ENCODE measurements at places on chromosomes 1 and 21.
A peak's percentile ranks its signal among the peaks of the same experiment; 100 is the strongest.

DNA sequence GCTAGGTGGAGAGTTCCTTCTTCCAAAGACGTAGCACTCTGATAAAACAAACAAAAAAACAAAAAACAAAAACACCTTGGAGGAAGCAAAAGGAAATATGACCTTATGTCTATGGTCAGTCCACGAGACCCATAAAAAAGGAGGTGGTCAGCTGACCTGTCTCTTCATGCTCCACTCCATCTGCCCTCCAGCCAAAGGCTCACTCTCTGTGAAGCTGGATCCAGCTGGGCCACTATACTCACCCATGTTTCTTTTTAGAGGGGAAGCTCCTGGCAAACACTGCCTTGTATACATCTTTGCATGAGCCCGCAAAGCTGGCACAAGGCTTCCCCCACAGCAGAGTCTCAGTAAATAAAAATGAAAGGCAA lies 126.1 kb upstream of the CACHD1 start:
- DNase-seq, result peak; percentile 31

DNA sequence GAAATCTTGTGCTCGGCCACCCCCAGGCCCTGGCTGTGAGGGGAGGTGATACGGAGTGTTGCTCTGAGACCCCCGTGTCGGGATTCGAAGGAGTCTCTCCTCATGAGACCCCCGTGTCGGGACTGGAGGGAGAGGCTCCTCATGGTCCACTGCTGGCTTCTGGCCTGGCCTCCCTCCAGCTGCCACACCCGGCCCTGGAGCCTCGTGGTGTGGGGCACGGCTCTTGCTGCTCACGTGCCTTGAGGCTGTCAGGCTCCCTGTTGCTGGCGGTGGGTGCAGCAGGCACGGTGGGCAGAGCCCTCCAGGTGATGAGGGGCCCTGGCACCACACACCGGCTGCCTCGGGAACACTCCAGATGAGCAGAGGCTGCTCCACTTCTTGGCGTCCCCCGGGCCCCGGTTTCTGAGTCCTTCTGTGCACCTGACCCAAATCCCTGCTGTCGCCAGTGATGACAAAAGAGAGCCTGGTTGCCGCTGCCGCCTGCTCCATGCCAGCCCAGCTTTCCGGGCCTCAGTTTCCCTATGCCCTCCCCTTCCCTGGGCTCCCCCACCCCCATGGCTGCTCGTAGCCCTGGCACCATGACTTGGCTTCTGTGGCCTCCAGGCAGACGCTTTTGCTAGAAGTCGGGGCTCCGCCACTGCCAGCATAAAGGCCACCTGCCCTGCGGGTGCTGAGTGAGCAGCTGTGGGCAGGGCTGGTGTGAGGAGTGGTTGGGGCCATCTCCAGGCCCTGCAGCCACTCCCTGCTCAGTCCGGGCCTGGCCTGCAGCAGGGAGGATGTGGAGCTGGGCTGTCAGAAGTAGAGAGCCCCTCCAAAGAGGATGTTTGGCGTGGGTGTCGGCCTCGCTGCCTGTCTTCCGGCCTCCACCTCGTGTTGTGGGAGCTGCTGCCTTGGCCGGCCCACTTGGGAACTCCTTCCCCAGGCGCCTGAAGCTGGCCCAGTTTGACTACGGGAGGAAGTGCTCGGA lies 11.8 kb downstream of the TMEM240 start:
- no peak for DNase-seq

GRCh38 chr1:180593382-180593781 lies 34.6 kb downstream of the OVAAL start:
- no peak for DNase-seq

DNA sequence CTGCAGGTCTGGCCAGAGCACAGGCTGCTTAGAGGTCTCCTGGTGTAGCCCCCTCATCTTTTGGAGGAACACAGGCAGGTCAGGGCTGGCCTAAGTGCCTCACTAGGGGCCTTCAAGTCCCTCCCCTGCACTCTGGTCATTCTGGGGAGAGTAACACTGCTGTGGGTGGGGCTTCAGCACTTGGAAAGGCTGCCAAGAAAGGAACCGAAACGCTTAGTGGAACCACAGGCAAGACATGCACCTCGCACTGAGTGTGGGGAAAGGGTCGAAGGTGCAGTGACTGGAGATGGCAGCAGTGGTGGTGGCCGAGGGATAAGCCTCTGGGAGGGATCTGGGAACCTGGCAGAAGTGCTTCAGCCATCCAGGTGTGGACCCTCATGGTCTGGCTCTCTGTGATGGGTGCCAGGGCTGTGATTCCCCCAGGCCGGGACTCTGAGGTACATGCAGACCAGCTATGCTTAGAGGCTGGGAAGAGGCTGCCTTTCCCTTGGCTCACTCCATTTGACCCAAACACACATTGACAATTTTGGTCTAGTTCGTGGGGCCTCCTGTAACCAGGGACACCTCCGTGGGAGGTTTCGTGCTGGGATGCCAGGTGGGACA lies 182.9 kb upstream of the CSF3R start:
- DNase-seq, result no peak

DNA sequence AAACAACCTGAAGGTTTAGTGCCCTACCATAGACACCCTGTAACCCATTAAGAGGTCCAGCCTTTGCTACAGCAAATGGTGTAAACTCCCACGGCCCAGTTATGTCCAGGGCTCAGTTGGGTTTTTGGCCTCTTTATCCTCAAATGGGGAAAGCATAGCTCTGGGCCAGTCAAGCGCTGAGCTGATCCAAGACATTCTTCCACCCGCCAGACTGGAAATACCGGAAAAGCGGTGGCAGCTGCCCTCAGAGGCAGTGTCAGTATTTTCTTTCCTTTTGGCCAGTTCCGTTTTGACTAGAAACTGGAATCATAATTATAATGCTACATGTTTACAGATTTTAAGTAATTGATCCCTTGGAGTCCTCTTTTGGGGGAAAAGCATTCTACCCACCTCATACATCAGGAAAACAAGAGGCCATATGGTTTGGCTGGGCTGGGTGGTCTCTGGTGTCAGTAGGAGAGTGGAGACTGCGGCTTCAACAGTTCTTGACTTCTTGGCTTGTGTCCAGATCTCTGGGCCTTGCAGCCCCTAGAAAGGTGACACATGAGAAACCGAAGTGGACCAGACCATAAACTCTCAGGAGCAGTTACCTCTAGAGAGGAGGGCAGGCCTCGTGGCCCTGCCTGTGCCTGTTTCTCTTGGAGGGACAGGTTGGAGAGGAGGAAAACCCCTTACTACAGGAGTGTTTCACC lies 30.2 kb upstream of the CLDN14 start:
- no peak for DNase-seq

GRCh38 chr1:187985897-187986654 lies 1157.3 kb downstream of the PLA2G4A start:
- DNase-seq, result no peak

DNA sequence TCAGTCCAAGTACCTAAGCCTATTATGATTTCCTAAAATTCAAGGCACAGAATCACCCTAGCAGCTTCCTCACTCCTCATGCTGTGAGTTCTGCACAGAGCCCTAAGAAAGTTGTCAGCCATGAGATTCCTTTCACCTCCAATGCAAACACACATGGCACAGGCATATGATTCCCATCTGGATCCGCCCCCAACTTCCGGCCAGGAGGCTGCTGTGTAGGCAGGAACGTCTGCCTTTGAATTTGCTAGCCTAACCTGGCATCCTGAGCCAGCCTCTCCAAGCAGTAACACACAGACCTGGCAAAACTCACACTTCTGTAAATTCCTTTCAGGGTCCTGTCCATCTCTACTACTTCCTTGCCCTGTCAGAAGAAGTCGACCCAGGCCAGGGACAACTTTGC lies 521.1 kb upstream of the BEND5 start:
- no peak for DNase-seq

DNA sequence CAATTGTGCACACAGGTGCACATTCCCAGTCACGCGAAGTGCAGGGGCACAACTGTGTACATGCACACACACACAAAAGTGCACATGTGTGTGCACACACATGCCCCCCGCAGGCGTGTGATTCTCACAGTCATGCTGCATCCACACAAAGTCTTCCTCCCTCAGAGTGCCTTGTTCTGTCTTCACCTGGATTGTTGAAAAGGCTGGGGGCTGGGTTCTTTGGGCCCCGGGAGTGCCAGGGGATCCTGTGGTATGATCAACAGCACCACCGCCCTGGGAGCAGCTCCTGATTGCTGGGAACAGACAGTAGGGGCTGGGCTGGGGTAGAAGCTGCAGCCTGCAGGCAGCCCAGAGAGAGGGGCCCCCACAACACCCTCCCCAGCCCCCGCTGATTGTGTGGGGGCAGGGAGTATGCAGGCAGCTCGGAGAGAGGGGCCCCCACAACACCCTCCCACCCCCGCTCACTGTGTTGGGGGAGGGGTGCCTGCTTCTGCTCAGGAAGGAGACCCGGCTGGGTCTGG lies 3.4 kb downstream of the COL18A1 start:
- DNase-seq, result no peak

DNA sequence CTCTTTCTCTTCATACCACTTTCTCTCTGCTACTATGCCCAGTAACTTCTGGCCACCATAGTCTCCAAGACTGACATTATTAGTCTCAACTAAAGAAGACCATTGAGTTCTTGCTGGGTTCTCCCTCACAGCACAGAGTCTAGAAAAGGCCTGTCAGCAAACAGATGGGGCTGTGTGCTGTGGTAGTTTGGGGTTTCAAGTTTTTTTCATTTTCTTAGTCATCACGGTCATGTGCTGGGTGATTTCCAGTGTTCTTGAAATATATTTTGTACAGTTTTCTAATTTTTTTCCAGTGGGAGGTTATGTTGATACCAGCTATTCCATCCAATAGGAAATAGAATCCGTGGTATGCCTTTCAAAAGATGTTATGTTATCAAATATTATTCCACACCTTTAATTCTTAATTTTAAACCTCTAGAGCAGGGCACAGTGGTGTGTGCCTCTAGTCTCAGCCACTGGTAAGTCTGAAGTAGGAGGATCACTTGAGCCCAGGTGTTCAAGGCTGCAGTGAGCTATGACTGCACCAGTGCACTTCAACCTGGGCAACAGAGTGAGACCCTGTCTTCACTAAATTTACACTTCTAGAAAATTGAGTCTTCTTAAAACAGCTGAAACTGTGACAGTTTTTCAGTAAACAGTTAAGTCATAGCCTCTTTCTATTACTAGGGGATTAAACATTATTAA lies 8.3 kb downstream of the CFHR2 start:
- DNase-seq, result peak; percentile 3

DNA sequence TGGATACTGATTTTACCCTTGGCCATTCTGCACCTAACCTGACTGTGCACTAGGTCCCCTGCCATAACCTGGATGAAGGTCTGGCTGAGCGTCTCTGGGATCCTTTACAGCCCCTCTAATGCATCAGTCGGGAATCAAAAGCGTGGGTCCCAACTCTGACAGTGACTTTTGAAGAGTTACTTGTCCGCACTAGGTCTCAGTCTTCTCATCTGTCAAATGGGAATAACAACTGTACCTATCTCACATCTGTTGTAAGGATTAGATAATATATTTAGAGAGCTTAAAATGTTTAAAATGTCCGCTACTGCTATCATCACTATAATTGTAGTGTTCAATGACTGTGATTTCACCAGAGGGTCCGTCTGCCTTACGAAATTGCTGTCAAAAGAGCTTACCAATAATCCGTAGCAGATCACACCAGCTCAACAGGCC lies 746 bp downstream of the TADA1 start:
- DNase-seq, result no peak

DNA sequence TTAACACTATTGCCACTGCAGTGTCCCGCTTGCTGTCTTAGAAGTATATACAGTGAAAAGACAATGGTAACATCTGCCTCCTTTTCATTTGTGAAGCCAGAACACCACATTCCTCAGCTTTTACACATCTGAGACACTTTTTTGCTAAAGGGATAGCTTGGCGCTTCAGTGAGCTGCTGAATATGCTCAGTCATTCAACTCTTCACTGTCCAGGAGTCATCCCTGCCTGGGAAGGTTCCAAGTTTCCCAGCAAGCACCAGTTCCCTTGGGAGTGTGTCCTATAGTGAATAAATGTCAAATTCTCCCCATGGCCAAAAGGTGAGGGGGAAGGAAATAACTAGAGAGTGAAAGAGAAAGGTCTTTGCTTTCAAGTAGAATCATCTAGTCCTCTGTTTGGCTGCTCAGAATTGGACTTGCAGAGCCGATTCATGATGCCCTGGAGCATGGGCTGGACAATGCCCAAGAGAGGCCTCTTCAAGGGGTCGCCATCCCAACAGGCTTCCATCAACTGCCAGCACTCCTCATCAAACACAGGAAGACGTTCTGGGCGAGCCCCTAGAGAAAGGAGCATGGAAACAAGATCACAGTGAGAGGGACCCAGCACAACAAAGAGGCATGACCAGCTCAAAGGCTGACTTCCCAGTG lies 25.5 kb upstream of the RBBP5 start:
- DNase-seq, result peak; percentile 97

DNA sequence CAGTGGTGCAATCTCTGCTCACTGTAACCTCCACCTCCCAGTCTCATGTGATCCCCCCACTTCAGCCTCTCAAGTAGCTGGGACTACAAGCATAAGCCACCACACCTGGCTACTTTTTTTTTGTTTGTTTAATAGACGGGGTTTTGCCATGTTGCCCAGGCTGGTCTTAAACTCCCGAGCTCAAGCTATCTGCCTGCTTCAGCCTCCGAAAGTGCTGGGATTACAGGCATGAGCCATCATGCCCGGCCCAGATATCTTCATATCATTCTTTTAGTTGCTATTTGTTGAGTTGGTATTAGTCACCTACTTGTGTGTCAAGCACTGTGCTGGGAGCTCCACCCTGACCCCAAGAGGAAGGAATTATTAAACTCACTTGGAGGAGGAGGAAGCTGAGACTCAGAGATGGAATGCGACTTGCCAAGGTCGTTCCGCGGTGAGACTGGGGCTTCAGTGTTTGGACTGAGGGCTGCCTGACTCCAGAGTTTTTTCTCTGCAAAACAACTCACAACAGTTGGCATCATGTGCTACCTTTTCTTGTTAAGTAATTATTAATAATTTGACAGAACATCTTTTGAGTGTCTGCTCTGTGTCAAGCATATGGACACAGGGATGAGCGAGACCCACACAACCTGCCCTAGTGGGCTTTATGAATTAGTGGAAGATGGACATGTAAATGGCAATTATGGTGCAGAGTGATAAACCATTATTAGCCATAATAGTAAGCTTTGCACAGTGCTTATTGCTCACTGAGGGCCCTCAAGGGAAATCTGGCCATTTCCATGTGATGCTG lies 132.0 kb downstream of the FOXD2 start:
- DNase-seq, result peak; percentile 93

DNA sequence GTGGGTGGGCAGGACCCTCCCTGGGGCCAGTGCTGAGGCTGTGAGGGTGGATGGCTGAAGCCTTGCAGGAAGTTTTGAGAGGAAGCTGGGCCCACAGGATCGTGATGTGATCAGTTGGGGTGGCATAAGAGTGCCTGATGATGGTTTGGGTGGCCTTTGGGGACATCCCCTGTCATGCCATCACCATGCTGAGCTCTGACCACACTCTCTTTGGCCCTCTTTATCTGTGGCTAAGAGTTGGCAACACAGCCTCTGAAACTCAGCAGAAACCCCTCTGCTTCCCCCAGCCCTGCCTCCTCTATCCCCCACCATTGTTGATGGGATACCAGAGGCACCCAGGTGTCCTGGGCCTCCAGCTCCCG lies 19.8 kb downstream of the MIIP start:
- no peak for DNase-seq

GRCh38 chr1:192601143-192601542 lies 25.6 kb downstream of the RGS1 start:
- DNase-seq, result no peak

Measured in GM23248 (cell line).